ENCODE measurements at places on chromosomes 2 and 18.
A peak's percentile ranks its signal among the peaks of the same experiment; 100 is the strongest.

DNA sequence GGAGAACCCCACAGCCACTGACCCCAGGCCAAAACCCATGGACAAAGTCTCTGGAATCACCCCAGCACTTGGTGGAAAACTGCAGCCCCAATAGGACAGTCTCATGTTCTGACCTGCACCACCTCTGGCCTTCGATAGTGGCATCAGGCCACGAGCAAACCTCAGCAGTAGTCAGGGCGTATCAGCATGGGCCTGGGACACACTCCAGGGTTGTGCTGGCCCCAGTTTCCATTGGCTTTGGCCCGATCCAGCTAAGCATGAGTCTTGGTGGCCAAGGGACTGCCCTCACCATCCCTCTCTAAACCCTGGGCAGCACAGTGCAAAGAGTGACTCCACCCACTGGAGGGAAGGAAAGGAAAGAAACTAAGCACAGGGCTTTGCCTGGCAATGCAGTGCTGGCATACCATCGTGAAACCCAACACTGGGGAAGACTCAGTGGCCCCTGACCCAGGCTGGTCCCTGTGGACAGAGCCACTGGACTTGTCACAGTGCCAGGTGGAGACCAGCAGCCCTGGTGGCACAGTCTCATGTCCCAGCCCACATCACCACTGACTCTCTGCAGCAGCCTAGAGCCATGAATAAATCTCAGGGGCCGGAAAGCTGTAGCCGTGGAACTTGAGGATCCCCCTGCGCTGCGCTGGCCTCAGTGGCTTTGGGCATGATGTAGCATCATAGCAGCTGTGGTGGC, 46.3 kb downstream of the ZNF519 start:
- H3K36me3 ChIP-seq, result peaks cover 3% of the 10 kb centered on the region
- H3K4me1 ChIP-seq, result no peaks in the 10 kb centered on the region
- DNase-seq, result no peak
- no peak overlapping the region for H3K27ac ChIP-seq
- H3K27me3 ChIP-seq, result no peaks in the 10 kb centered on the region

DNA sequence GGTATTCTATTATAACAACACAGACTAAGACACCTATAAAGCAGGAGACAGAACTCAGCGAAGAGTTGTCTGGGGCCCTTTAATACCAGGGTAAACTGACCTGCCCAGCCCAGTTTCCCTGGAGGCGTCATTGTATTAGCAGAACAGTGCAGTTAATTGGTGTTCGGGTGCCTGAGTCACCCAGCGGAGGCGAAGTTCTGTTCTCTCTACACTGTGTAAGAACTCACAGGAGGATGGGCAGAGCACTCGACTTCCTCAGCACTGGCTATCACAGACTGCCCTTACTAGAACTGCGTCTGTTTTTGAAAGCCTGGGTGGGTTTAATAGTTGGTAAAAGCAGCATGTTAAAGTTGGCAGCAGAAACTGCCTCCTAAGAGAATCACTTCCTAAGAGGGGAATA, 106.5 kb upstream of the ATP8B1 start:
- DNase-seq, result no peak
- H3K36me3 ChIP-seq, result no peaks in the 10 kb centered on the region
- no peaks in the 10 kb centered on the region for H3K27me3 ChIP-seq
- H3K27ac ChIP-seq, result no peak overlapping the region
- no peaks in the 10 kb centered on the region for H3K4me1 ChIP-seq

DNA sequence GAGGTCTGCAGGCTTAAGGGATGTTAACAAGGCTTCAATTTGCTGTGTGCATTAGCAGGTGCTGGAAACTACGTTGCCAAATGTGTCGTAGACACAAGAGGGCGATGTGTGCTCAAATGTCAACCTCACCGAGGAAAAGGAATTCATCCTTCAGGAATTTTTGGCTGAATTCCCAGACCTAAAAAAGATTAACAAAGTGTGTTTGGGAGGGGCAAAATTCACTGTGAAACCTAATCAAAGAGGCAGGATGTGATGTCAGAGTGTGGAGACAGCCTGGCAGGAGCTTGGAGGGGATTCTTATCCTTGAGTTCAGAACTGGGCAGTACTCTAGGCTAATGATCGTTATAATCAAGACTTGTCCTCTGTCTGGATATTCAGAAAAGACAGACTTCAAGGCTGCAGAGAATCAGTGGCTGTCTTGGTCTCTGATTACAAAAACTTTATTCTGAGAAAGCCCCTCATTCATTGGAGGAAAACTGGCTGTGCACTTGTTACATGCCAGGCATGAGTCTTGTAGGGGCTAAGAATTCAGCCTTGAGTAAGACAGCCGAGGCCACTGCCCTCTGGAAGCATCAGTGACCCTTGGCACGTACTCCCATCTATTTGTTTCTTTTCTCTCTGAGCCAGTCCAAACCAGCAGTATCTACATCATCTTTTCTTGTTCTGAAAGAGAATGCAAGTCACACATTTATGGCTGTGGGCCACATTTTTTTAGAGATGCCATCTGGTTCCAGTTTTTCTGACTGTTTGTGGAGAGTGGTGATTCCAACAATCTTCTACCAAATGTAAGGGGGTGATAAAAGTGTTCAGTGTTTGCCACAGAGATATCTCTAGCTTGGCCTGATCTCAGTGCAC, 18.7 kb upstream of the SCYGR1 start:
- peak; percentile 65 for DNase-seq
- H3K4me1 ChIP-seq, result peaks cover 7% of the 10 kb centered on the region
- H3K36me3 ChIP-seq, result no peaks in the 10 kb centered on the region
- H3K4me3 ChIP-seq, result no peak overlapping the region

DNA sequence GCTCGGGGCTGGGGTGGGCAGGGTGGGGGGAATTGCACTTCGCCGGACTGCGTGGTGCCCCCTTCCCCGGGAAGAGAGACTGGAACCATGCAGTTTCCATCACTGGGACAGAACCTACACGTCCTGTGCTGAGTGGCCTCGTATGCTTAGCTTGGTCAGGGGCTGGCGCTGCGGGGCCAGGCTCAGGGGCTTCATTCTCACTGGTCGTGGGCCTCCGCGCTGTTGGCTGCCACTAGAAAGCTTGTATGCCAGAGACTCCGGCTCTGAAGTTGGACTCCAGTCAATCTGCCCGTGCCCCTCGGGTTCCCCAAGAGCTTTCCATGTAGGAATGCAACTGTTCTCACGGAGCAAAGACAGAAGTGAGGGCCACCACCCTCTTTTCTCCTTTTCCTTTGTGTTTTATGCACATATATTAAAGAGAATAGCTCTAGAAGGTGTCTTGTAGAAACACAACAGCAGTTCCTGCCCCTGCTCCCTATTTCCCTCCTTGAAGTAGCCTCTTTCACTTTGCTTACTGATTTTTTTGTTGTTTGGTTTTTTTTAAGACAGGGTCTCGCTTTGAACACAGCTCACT, 64.0 kb upstream of the YWHAQ start:
- H3K36me3 ChIP-seq, result no peaks in the 10 kb centered on the region
- no peak overlapping the region for H3K27ac ChIP-seq
- no peak overlapping the region for H3K4me3 ChIP-seq
- H3K4me1 ChIP-seq, result peaks cover 9% of the 10 kb centered on the region
- no peaks in the 10 kb centered on the region for H3K27me3 ChIP-seq

- no peak overlapping the region for H3K27ac ChIP-seq
- no peak overlapping the region for H3K4me3 ChIP-seq
- peaks cover 3% of the 10 kb centered on the region for H3K4me1 ChIP-seq
- no peak for DNase-seq
- no peaks in the 10 kb centered on the region for H3K36me3 ChIP-seq
Observed at GRCh38 chr2:220499225-220499624, 871.8 kb downstream of the SLC4A3 start.

DNA sequence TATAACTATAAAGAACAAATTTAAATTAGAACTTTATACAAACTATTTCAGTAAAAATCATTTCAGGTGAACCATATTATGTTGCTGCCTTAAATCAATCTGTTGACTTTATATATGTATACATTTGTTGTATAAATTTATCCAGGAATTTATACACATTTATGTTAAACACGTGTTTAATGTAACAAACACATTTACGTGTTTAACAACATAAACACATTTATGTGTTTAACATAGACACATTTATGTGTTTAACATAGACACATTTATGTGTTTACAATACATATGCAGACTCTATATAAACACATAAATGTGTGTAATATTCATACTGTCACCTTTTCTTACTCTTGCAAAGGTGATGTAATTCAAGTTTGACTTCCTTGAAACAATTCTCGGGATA, 75.4 kb upstream of the TWSG1 start:
- DNase-seq, result no peak
- H3K4me1 ChIP-seq, result no peaks in the 10 kb centered on the region
- H3K27me3 ChIP-seq, result no peaks in the 10 kb centered on the region

DNA sequence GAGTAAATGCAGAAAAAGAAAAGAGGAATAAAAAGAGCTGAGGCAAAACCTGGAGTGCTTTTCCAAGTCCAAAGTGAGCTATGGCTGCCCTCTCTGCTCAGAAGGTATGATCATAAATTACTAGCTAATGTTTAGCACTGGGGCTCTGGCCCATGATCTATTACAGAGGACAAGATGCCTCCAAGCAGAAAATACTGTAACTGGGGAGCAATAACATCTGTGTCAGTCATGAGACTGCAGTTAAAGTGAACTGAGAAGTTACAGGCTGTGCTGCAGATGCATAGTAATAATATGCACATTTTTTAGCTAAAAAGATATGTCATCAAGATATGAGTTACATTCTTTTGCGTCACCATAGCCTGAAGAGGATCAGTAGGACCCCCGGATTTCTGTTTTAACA, 209.4 kb upstream of the RBBP8 start:
- H3K27me3 ChIP-seq, result no peaks in the 10 kb centered on the region
- no peaks in the 10 kb centered on the region for H3K36me3 ChIP-seq
- no peak for DNase-seq

DNA sequence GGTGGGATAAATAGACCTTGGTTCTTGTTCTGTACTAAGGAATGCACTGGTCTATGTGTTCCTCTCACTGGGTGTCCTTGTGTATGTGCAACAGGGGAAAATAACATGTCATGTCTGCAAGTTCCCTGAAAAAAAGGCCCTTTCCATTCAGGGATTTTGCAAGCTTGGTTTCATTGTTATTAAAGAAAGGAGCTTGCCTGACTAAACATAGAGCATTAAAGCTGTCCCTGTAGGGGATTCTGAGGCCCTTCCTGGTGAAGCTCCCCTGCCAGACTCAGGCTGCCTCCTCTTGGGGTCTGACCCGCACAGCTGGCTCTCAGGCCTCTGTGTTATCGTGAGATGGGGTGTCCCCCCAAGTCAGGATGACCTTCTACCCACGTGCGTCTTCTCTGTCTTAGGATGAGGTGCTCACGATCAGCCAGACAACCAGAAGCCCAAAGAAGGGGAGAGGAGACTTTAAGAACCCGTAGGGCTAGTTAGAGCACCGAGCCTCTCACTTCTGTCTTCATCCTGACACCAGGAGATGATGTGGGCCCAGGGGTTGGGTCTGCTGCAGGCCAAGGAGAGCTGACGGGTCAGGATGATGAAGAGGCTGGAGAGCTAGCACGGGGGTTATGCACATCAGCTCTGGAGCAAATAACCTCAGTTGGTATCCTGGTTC, 21.2 kb downstream of the CAPG start:
- DNase-seq, result no peak
- H3K27ac ChIP-seq, result no peak overlapping the region
- peaks cover 19% of the 10 kb centered on the region for H3K4me1 ChIP-seq
- H3K36me3 ChIP-seq, result peaks cover 22% of the 10 kb centered on the region

DNA sequence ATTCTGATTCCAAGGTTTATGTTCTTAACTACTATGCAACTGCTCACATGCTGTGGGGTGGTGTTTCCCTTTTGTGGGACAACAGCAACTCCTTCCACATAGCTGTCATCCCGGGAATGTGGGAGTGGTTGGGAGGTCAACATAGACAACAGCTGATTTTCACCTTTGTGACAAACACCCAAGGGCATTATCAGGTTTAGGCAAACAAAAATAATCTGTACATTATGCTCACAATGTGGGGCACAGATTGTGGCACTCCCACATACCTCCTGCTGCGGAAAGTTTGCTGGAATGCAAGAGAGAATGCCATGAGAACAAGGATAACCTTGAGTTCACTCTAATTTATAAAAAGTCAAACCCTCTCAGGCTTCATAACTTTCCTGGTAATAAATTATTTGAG, 582.6 kb downstream of the CNTNAP5 start:
- no peaks in the 10 kb centered on the region for H3K36me3 ChIP-seq
- peaks cover 4% of the 10 kb centered on the region for H3K4me1 ChIP-seq
- H3K27me3 ChIP-seq, result no peaks in the 10 kb centered on the region
- H3K27ac ChIP-seq, result no peak overlapping the region
- DNase-seq, result no peak

DNA sequence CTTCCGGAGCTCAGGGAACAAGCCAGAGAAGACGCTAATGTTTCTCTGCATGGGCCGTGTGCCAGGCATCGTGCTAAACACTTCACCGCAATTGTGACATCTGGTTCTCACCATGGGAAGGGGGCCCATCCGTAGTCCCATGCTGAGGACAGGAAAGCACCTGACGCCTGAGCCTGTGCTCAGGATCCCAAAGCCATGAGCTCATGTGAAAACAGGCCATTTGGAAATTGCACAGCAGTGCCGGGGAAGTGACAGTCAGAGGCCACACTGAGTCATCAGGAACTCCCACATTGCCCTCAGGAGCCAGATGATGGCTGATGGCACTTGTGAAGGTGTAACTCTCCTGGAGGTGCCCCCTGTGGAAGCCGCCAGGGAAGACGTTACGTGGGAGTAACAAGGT, 141.0 kb downstream of the INHBB start:
- peaks cover 8% of the 10 kb centered on the region for H3K4me1 ChIP-seq
- H3K27ac ChIP-seq, result no peak overlapping the region
- H3K4me3 ChIP-seq, result no peak overlapping the region
- no peak for DNase-seq
- no peaks in the 10 kb centered on the region for H3K36me3 ChIP-seq
